ENCODE measurements at places on chromosomes 1 and 21.

DNA sequence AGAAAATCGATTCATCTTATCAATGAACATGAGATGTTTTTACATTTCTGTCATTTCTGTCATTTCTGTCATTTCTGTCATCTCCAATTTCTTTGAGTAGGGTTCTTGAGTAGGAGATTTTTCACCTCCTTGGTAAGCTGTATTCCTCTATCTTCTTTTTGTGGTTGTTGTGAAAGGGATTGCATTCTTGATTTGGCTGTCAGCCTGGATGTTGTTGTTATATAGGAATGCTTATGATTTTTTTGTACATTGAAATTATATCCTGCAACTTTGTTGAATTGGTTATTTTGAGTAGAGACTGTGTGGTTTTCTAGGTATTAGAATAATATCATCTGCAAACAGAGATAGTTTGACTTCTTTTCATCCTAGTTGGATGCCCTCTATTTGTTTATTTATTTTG is 1233.7 kb downstream of the PLA2G4A start:
- DNase-seq = peak; percentile 85

- no peak for DNase-seq
Measured at GRCh38 chr1:1080951-1081310, 6.8 kb upstream of the RNF223 start.

GRCh38 chr1:31640179-31640578 is 4.5 kb downstream of the PEF1 start:
- no peak for DNase-seq

DNA sequence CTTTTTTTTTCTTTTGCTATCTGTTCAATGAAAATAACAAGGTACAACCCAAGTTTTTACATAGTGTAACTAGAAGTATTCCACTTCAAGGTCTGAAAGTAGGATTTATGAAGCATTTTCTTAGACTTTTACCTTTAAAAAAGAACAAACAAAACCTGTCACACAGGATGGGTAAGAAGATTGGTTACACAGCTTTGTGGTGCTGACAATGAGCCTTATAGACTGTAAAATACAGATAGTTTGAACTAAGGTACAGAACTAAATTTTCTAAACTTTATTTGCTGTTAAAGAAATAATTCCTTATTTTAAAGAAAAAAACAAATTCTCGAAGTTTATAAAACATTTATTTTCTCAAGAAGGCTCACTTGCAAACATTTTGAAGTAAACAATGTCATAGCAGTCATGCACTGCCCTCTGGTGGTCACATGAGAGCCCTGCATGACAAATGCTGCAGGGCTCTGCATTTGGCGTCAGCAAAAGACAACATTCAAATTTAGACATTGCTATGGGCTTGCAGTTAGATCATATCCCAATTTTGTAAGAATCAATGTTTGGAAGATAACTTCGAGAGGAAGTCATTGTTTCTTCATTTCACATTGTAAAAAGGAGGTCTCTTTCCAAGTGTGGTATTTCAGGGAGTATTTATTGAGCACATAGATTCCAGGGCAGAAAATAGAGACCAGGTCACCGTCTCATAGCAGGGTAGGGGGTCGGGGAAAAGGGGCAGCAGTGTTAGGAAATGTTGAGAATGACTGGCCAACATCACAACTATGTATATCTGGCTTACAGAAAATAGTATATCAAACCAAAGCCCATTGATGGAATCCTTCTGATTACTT is 115.3 kb upstream of the FMN2 start:
- DNase-seq = peak; percentile 57

DNA sequence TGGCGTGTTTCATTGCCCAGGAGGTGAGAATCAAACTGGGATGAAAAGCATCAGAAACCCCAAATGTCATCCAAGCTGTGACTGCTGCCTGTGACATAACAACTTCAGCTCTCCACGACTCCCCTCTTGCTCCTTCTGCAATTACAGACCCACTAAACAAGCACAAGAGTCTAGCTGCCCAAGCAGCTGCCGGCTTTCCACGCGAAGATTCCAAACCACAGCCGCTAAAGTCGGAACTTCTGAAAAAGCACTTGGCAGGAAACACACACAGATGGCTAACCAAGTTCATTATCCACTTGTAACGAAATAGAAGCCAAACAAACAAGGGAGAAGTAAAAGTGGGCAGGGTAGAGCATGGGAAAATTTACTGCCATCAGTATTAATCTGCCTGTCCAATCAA is 198.1 kb downstream of the SLC35F3 start:
- no peak for DNase-seq

DNA sequence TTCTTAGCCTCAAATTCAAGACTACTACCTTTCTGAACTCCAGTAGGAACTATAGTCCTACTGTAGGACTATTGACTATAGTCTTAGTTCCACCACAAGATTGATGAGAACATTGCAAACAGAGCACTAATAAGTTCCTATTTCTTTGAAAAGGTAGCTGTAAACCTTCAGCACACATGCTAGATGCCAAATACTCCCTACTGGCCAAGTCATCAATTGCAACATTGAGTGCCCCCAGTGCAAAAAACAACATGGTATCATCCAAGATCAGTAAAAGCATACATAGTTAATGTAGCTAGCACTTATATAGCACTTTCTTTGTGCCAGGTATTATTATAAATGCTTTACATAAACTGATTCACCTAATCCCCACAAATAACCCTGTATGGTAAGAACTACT is 99.8 kb downstream of the MRPL39 start:
- peak; percentile 45 for DNase-seq

DNA sequence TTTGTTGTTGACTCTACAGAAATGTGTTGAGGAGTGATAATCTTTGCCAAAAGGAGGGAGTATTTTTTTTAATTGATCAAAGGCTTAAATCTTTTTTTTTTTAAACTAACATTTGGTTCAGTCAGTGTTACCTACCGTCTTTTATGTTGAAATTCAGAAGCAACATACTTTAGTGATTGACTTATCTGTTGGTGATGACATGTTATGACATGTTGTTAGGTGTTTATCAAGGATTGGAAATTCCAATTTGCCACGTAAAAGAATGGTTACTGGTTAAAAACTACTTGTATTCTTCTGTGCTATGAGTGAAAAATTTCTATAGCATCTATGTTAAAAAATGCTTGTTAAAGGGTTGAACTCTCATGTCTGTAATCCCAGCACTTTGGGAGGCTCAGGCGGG is 61.2 kb downstream of the DNM3 start:
- no peak for DNase-seq

DNA sequence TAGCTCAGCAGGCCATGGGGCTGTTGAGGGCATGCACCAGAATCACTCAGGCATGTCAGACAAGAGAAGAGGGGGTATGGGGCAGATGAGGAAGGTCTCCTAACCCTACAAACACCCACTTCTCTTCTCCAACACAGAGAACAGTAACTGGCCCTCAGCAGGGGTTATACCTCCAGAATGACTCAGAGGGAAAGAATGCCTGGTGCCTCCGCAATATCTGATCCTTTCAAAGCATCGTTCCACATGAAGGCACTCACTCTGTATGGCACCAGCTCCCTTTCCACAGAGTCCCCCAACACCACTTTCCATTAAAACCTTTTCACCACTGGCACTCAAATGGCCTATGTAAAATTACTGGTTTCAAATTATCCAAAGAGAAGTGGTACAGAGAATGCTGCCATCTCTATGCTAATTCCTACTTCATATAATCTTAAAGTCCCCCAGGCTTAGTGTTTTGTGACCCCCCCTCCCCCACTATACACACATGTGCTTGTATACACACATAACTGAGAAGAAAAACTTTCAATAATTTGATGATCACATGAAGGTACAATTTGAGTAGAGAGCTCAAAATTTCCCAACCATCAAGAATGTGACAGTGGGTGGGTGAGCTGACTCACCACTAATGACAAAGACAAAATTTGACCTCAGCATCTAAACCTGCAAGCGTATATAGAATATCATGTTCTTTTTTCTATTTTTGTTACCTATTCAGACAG is 91.5 kb downstream of the SIPA1L2 start:
- DNase-seq = peak; percentile 75

- DNase-seq = no peak
Measured at GRCh38 chr1:61865646-61866220, 123.5 kb downstream of the PATJ start.

GRCh38 chr1:183879494-183879893 is 74.6 kb downstream of the RGL1 start:
- DNase-seq = peak; percentile 41

- DNase-seq = no peak
Measured at GRCh38 chr1:156975084-156975483, 54.7 kb downstream of the LRRC71 start.

DNA sequence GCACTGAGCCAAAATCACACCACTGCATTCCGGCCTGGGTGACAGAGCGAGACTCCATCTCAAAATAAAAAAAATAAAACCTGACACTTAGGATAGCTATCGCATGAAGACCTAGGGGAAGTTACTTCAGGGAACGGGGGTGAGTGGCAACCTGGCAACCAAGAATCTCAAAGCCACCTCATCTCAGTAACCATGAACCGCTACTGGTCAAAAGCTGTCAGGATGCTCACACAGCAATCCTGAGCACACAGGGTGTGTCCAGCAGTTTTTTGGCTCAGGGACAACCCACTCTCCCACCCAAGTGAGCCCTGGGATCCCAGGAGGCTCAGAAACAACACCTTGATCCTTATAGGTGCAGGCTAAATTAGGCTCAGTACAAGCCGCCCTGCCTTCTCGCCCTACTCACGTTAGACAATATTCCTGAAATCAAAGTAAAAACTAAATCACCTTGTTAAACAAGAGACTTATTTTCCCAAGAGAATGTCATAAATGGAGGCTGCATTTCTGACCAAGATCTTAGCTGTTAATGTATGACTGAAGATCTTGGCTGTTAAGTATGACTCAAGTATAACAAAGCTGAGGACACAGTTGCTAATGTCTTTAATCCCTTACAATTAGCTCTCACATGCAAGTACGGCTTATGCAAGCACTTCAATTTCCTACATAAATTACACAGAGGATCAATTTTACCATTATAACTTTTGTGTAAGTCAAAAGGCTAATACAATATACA is 48.3 kb upstream of the NADK start:
- DNase-seq = no peak

DNA sequence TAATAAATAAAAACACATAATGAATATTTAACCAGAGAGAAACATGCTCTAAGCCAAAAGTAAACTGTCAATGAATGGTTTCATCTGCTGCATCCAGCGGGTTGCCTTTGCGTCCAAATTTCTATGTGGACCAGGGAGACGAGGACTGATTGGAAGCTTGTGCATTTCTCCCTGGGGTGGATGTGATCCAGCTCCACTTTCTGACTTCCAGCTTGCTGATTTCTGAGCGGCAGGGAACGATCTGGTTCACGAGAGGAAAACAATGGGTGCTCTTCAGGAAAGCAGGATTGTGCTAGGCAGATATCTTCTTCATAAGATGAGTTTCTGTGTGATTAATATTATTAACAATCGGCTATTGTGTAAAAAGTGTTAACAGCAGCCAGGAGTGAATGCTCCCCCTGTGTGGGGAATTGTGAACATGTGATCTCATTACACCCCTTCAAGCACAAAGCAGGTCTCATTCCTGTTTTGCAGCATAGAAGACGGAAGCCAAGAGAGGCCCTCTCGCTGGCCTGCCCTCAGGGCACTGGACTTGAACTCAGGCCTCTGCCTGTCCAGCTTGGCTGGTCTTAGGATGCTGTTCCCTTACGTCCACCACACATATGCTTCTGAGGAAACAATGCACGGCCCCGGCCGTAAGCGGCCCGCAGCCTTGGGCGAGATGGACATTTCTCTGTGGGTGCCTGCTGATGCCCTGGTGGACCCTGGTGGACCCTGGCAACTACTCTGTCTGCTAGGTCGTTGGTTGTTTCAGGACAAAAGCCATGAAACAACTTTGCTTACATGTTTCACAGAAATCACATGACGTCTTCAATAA is 183.4 kb upstream of the C1orf174 start:
- DNase-seq = no peak

DNA sequence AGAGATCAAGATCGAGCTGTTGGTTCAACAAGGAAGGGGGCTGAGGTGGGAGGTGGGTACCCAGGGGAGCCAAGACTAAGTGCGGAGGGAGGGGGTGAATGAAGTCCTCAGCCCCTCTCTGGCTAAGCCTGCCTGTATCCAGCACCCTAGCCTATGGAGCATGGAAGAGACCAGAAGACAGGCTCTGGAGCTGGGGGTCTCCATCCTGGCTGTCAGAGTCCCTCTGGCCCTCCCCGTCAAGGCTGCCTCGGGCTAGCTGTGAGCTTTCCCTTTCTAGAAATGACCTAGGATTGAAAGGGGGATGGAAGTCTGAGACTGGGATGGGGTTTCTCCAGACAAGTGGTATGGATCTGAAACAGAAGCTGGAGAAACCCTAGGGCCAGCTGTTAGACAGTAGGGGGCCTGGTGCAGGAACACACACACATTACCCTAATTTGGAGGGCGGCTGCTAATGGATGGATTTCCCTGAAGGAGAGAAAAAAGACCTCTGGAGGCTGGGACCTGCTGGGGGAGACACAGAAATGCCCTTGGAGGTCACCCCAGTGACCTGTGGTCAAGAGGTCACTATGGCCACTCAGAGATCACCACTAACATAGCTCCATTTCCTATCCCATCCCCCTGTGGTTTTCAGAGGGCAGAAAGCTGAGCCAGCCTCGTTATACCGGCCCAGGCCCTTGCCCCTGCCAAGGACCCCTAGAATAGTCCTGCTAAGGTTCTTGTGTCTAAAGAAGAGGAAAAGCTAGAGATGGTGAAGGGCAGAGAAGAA is 107.8 kb downstream of the TMEM53 start:
- DNase-seq = no peak

GRCh38 chr1:93865253-93865652 is 13.8 kb downstream of the DNTTIP2 start:
- DNase-seq = no peak

GRCh38 chr21:18603261-18603660 is 199.7 kb upstream of the TMPRSS15 start:
- DNase-seq = no peak

DNA sequence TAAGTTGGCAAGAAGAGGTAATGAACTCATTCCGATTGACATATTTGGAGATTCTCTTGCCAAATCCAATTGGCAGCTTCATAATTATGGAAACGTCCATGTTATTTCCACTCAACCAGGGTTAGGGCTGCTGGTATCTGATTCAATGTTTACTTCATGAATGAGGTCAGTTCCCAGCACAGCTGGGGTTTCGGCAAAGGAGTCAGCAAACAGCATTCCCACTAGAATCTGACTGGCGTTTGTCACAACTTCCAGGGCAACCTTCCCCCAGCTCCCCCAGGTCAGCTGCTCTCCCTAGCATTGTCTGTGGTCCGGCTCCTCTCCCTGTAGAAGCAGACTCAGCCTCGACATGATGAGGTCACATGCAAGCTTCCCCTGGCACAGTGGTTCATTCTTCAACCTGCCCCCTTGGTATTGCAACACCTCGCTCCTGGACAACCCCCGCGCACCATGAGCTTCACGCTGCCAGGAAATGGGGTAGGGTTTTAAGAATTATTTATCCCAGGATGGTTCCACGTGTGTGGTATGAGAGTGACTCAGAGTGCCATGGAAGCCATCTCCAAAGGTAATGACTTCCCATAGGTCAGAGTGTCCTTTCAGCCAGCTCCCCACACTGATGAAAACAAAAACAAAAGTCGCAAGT is 100.7 kb upstream of the SLC25A33 start:
- DNase-seq = peak; percentile 93

Data from iris pigment epithelial cell (primary cell).